Activated CD8-positive, alpha-beta memory T cell treated with anti-CD3 and anti-CD28 coated beads, Interleukin-2, amount 10 ng/mL, durations not matched to agents 7 days and 5 days (primary cell): ENCODE measurements at places on chromosomes 5 and 9. TPM values are rescaled to one million over a fixed set of nuclear protein-coding genes. Genes with fewer than 3 reads are reported as not detected.

The QRFP gene
- total RNA-seq = not detected

The PDE6A gene
- total RNA-seq = not detected

The PCDHA1 gene
- total RNA-seq = not detected

The INSL4 gene
- total RNA-seq = not detected

The MZB1 gene
- 61.1 TPM for total RNA-seq

The LRRC26 gene
- total RNA-seq = 0.30 TPM

The LCP2 gene
- 393 TPM for total RNA-seq

The GPR151 gene
- total RNA-seq = not detected

The SLCO6A1 gene
- not detected for total RNA-seq

The RNF183 gene
- not detected for total RNA-seq

The OBP2B gene
- not detected for total RNA-seq

The NEURL1B gene
- total RNA-seq = 1.7 TPM

The BHMT2 gene
- not detected for total RNA-seq

The CARD9 gene
- total RNA-seq = 3.1 TPM

The IL4 gene
- total RNA-seq = 0.53 TPM

The ORM2 gene
- total RNA-seq = not detected

The LRRC70 gene
- 0.42 TPM for total RNA-seq

The MLANA gene
- total RNA-seq = not detected
